Left cardiac atrium (tissue), 4 donors: ENCODE measurements at places on chromosomes 2 and 18. TPM values are rescaled to one million over a fixed set of nuclear protein-coding genes. Genes with fewer than 3 reads are reported as not detected.

The KLHL30 gene
- total RNA-seq, result 15.8 TPM

The TACR1 gene
- total RNA-seq, result 0.94 TPM

DNA sequence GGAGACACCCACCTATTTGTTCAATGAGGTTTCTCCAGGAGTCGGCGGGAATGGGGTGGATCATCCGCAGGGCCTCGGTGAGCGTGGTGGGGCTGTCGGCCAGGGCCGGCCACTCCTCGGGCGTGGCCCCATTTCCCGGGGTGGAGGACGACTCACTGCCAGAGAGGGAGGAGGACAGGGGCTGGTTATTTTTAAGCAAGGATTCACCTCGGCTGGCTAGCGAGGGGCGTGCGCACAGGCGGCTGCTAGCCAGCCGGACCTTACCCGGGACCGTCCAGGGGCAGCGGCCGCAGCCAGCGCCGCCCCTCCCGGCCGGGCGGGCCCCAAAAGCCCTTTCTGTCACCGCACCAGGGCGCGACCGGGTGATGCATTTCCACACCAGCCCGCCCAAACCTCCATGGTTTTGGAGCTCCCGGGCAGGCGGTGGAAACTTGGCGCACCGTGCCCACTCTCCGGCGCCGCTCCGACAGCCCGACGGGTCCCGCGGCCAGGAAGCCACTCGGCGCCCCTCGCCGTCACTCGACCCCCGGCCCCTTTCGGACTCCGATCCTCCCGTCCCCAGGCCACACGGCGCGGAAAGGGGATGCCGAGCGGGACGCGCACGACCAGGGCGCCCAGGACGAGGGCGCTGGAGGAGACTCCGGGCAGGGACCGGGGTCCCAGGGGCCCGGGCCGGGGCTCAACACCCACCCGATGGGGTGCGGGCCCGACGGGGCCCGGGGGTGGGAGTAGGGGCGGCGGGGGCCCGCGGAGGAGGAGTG is 57.1 kb downstream of the SNORC start:
- peak; percentile 72 for DNase-seq

DNA sequence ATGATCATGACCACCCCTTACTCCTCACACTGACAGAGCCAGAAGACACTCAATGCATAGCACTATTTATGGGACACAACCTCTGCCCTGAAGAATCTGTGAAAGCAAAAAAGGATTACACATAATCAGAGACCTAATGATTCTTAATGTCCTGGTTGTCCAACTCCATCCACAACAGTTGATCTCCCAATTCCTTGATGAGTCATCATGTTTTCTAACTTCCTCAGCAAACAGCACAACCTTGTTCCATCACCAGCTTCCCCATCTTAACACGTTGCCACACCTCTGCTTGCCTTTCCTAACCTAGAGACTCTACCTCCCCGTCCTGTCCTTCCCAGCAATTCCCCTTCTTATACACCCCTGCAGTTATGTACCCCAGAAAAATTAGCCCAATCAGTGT is 13.2 kb upstream of the MARCHF4 start:
- DNase-seq, result no peak

GRCh38 chr2:66445076-66445924 is 10.4 kb downstream of the MEIS1 start:
- DNase-seq, result peak; percentile 27

- no peak for DNase-seq
Observed at GRCh38 chr2:20016346-20016745, 3.9 kb upstream of the MATN3 start.
